ENCODE measurements at places on chromosomes 6 and 20. TPM values are rescaled to one million over a fixed set of nuclear protein-coding genes. Genes with fewer than 3 reads are reported as not detected.

The HMGCLL1 gene
- not detected for total RNA-seq

The CAPN11 gene
- total RNA-seq = 0.97 TPM

The CST4 gene
- not detected for total RNA-seq

The RGS17 gene
- 4.0 TPM for total RNA-seq

The WFDC5 gene
- total RNA-seq = not detected

The LPA gene
- total RNA-seq = not detected

The SIRPD gene
- not detected for total RNA-seq

The C20orf202 gene
- total RNA-seq = not detected

The RNF182 gene
- not detected for total RNA-seq

The PHF3 gene
- 17.0 TPM for total RNA-seq

The PIM1 gene
- 38.3 TPM for total RNA-seq

The MPIG6B gene
- total RNA-seq = not detected

The BPIFB2 gene
- total RNA-seq = not detected

The HFE gene
- total RNA-seq = 19.0 TPM

The CTNNBL1 gene
- total RNA-seq = 29.4 TPM

The BPIFB4 gene
- total RNA-seq = not detected

The NQO2 gene
- 30.1 TPM for total RNA-seq

The RPP21 gene
- 23.7 TPM for total RNA-seq

The CDH26 gene
- total RNA-seq = 0.32 TPM

The HSPA1L gene
- not detected for total RNA-seq

The VIP gene
- not detected for total RNA-seq

The DNAH8 gene
- total RNA-seq = not detected

The SMPDL3A gene
- total RNA-seq = 7.4 TPM

The KHDC1L gene
- not detected for total RNA-seq

The SAMD10 gene
- total RNA-seq = 2.4 TPM

The TCFL5 gene
- 8.6 TPM for total RNA-seq
